MCF 10A (cell line): ENCODE measurements at places on chromosomes 13 and 19.

DNA sequence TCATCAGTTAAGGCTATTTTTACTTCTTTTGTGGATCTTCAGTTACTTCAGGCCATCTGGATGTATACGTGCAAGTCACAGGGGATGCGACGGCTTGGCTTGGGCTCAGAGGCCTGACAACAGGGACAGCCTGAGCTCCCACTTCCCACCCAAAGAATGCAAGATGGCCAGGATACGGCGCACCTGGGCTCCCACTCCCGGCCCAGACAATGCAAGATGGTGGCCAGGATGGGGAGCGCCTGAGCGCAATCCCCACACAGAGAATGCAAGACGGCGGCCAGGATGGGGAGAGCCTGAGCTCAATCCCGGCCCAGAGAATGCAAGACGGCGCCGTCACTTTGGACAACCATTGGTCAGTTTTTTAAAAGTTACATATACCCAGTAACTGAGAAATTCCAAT lies 25.3 kb upstream of the MIER2 start:
- DNase-seq: no peak

DNA sequence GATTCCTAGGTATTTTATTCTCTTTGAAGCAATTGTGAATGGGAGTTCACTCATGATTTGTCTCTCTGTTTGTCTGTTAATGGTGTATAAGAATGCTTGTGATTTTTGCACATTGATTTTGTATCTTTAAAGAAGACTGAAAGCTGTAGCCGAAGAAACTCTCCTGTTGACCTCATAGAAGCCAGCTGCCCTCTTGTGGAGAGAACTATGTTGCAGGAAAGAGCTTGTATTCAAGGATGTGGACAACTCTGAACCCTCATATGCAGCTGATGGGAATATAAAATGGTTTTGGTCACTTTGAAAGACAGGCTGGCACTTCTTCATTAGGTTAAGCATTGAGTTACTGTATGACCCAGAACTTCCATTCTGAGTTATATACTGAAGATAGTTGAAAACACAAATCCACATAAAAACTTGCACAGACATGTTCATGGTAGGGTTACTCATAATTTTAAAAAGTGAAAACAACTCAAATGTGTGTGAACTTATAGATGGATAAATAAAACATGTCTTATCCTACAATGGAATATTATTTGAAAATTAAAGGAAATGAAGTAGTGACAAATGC lies 65.8 kb upstream of the SLITRK6 start:
- peak; percentile 49 for DNase-seq

- DNase-seq: no peak
Measured at GRCh38 chr13:113415825-113416224, 37.5 kb downstream of the ADPRHL1 start.

- peak; percentile 80 for DNase-seq
Measured at GRCh38 chr19:16825312-16826052, 3.7 kb upstream of the SIN3B start.

DNA sequence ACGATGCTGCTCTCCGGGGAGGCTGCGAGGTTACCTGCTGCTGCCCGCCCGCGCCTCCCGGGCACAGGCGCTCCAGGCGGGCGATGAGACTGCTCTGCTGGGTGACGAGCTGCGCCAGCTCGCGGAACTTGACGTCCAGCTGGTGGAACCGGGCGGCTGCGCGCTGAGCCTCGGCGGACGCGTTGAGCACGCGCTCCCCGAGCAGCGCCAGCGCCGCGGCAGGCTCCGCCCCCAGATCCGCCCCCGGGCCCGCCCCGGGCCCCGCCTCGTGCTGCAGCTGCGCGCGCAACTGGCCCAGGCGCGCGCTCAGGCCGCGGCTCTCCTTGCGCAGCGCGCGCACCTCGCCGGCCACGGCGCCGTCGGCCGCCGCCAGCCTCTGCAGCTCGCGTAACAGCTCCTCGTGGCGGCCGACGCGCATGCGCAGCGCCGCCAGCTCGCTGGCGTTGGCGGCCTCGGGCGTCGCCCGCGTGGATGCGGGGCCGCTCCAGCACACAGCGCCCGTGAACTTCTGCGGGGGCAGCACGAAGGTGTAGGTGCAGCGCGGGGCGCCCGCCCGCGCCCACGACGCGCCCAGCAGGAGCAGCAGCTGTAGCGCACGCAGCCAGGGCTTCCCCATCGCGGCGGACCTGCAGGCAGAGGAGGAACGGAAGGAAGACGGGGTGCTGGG lies 6.4 kb downstream of the ANGPTL6 start:
- peak; percentile 87 for DNase-seq

- no peak for DNase-seq
Measured at GRCh38 chr13:86710013-86710412, 910.8 kb upstream of the SLITRK6 start.

GRCh38 chr19:41930322-41930722 lies 2.1 kb upstream of the ERFL start:
- no peak for DNase-seq

DNA sequence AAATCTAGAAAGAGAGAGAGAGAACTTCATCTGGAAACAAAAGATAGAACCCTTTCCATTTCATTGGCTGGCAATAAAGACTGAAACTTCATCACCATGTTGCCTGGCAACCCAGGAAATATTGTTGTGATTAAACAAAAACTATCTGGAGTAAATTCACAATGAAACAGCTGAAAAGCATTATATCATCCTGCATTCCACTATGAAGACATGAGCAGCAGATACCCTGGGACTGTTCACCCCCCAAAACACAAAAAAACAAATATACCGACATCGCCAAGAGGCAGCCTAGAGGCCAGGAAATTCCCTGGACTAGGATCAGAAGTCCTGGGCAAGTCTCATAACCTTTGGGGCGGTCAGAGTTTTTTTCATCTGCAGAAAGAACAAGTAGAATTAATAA lies 158.3 kb downstream of the FOXO1 start:
- no peak for DNase-seq

DNA sequence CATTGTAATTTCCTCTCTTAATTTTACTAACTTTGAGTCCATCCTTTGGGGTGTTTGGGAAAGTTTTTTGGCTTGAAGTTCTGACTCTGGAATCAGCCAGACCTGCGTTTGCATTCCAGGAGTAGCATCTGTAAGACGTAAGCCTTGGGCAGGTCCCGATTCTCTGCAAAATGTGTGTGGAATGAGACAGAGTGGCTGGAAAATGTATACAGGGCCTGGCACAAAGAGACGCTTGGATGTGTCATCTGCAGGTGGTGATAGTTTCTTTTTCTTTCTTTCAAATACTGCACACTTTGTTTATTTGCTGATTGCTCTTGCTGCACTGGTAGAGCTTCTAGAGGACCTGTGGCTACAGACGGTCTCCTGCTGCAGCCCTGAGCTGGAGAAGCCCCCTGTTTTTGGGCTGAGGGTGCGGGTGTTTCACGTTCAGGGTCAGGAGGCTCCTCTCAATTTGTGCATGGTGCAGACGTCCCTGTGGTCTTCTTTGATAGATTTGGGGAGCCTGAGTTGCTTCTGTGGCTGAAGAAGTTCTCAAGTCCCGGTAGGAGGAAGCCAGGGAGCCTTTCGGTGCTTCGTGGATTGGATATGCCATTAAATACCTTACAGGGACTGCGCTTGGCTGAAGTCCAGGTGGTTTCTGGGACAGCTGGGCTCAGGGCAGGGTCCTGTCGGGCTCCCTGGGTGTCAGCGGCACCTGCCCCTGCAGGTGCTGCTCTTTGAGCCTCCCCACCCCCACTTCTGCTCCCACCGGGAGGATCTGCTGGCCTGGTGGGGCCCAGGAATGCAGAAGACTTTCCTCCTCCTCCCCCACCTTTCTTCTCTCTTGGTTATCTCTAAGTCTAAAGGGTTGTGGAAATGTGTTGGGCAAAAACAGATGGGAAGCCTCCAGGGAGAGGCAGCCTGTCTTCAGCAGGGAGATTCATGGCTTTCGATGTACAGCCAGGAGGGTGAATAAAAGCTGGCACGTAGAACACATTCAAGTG lies 44.0 kb upstream of the GAS6 start:
- no peak for DNase-seq

GRCh38 chr19:13762635-13763235 lies 1.6 kb upstream of the MRI1 start:
- DNase-seq: no peak

GRCh38 chr19:42038666-42039065 lies 31.3 kb downstream of the GRIK5 start:
- DNase-seq: no peak

DNA sequence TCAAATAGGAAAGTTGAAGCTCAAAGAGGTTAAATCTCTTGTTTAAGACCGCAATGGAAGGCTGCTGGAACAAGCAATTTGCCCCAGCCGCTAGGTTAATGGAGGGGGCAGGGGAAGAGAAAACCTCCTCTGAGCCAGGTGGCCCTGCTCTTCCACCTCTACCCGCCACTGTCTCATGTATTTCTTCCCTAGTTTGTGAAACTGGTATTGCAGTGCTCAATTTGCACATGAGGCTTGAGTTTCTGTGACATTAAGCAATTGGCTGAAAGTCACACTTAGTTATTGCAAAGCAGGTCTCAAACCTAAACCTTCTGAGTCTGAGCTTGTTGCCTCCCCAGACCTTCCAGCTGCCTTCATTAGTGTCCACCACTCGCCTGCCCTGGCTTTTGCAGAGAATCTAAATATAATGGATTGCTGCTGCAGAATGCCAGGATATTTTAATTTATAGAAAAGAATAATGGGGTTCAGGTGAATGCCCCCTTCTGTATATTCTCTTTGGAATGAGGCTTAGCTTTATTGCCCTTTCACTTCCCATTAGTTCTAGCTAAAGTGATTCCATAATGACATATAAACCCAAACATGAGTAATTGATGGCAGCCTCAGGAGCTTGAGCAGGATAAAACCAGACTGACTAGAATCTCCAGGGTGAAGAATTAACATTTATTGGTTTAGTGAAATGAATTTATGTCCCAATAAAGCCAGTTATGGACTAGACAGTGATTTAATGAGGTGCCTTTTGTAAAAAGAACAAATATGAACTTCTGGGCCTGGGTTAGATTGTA lies 27.0 kb upstream of the OLFM4 start:
- no peak for DNase-seq

DNA sequence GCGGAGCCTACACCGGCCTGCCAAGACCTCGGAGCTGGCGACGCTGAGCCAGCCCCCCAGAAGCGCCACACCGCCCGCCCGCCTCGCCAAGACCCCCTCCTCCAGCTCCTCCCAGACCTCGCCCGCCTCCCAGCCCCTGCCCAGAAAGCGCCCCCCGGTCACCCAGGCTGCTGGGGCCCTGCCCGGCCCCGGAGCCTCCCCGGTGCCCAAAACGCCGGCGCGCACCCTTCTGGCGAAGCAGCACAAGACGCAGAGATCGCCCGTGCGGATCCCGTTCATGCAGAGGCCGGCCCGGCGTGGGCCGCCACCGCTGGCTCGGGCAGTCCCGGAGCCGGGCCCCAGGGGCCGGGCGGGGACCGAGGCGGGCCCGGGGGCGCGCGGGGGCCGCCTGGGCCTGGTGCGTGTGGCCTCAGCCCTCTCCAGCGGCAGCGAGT lies 10.2 kb downstream of the C19orf25 start:
- DNase-seq: peak; percentile 50
